ENCODE measurements at places on chromosomes 2 and 18.
A peak's percentile ranks its signal among the peaks of the same experiment; 100 is the strongest.

GRCh38 chr2:127104881-127105655 lies 1.9 kb downstream of the BIN1 start:
- no peak for DNase-seq

GRCh38 chr2:57802243-57802642 lies 244.4 kb upstream of the VRK2 start:
- no peak for DNase-seq

- no peak for DNase-seq
These were observed 26.3 kb upstream of the YWHAQ start for GRCh38 chr2:9657083-9657482.

GRCh38 chr2:120519469-120519868 lies 173.5 kb downstream of the INHBB start:
- DNase-seq = no peak

DNA sequence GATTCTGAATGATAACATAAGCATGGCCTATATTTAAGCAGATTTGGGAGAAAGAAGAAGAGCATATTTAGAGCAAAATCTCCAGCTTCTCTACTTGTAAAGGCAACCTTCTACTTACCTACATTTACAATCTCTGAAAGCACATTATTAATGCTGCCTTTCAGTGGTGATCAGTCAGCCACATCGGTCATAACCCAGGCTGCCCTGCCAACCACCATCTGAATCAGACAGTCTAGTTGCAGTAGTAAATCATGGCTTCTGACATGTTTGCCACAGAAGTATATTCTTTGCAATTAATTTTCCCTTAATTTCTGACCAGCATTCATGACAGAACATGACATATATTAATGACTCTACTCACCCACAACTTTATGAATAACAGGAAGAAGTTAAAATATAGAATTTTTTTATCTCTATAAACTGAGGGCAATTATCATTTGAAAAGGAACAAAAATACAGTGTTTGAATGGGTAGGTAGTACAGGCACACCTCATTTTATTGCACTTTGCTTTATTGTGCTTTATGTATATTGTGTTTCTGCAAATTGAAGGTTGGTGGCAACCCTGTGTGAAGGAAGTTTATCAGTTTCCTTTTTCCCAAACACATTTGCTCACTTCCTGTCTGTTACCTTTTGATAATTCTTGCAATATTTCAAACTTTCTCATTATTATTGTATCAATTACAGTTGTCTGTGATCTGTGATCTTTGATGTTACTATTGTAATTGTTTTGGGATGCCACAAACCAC lies 531.6 kb upstream of the CHAC2 start:
- no peak for DNase-seq

DNA sequence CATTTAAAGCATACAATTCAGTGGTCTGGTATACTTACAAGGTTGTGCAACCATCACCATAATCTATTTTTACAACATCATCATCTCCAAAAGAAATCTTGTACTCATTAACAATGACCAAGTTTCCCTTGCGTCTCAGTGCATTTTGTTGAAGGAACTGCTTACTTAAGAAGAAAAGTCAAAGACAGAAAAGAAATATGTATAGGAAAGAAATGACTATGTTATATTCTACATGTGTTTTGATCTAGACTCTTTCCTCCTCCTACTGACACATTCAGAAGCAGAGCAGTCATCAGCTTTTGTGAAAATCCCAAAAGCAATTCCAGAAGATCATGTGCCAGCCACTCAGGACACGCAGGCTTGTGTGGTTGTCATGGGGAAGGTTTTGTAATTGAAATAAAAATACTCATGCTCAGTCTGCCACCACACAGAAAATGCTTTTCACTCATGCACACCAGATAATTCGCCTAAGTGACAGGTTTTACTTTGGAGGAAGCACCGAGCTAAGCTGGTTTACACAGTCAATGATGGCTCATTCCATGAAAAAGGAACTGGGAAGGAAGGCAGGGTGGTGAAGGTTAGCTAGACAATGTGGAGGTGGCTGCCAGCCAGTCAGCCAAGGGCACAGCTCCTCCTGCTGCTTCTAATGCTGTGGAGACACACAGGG lies 158.5 kb upstream of the REV1 start:
- no peak for DNase-seq

DNA sequence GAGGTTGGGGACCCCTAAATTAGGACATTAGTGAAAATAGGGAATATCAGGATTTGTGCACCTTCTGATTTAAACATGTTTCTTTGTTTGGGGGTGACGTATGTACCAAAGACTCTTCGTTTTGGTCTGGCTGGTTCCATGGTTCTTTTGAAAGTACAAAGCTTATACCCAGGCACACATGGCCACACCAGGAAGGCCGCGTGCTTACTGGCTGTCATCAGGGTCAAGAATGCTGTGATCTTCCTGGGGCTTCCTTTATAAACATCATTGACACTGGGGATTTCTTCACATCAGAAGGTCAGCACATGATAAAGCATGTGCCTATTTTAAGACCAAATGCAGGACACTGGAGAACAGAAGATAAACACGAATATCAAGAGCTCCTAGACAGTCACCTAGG lies 230.6 kb upstream of the ID2 start:
- DNase-seq = no peak

DNA sequence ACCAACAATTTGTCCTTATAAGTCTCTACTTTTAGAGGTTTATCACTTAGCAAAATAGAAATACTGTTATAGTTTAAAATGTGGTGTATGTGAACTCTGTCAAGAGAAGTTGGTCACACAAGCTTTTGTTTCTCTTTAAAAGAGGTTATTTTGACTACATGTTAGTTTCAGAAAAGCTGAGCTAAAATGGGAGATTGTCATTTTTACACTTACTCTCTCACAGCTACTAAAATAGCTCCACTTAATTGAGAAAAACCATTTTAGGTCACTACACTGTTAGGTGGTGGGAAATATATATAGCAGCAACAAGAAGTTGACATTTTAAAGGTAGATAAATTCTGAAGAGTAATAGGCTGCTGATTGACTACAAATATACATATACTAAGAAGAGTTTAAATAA lies 161.5 kb upstream of the KCNJ3 start:
- DNase-seq = no peak

- no peak for DNase-seq
These were observed 212.5 kb downstream of the ZFP36L2 start for GRCh38 chr2:43013821-43014345.

- peak; percentile 67 for DNase-seq
These were observed at the start of gene CASP8 for GRCh38 chr2:201260302-201260800. Gene CASP8 (plus strand): TSS chr2:201260536. CDS start chr2:201266487, 5,951 bp downstream.

DNA sequence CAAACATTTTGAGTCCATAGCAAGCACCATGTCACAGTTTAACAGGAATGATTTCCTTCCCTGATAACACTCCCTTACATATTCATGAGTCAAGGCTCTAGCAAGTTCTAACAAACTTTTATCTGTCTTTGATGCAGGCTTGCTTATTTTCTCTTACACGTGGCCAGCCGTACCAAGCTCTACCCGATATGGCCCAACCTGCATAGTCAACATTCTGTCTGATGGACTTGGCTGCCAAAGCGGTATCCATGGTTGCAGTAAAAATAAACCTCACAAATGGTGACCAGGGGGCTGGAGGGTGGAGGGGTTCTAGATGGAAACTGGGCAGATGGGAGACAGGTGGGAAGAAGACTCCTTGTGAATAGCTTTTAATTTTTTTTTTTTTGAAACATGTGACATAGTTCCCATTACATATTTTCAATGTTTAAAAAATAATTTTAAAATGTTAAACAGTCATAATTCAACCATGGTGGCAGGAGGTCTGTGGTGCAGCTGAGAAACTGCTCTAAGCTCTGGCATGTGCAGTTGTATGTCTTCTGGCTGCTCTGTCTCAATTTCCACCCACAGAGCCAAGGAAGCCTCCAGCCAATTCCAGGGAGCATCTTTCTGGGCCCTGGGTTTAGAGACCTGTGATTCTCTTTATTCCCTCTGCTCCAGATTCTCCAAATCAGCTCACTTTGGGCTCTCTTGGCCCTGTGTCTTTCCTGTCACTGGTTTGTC lies 20.7 kb upstream of the CXCR1 start:
- no peak for DNase-seq

GRCh38 chr2:238158509-238159070 lies at the start of gene ERFE:
Gene ERFE (plus strand): TSS chr2:238158970. CDS start chr2:238159008, 38 bp downstream.
- DNase-seq = peak; percentile 60

DNA sequence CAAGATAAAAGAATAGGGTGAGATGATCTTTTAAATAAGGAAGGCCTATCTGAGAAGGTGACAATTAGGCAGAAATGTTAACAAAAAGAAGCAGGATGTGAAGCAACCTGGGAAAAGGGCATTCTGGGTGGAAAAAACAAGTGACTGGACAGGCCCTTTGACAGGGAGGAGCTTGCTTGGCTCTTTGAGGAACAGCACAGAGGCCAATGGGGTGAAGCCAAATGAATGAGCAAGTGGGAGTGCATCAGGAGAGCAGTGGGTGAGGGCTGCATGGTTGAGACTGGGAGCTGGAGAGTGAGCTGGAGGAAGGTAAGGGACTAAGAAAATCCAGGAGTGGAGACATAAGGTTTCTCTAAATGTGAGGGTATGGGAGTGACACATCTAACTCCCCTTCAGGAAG lies 126.9 kb downstream of the TDRD15 start:
- DNase-seq = no peak

DNA sequence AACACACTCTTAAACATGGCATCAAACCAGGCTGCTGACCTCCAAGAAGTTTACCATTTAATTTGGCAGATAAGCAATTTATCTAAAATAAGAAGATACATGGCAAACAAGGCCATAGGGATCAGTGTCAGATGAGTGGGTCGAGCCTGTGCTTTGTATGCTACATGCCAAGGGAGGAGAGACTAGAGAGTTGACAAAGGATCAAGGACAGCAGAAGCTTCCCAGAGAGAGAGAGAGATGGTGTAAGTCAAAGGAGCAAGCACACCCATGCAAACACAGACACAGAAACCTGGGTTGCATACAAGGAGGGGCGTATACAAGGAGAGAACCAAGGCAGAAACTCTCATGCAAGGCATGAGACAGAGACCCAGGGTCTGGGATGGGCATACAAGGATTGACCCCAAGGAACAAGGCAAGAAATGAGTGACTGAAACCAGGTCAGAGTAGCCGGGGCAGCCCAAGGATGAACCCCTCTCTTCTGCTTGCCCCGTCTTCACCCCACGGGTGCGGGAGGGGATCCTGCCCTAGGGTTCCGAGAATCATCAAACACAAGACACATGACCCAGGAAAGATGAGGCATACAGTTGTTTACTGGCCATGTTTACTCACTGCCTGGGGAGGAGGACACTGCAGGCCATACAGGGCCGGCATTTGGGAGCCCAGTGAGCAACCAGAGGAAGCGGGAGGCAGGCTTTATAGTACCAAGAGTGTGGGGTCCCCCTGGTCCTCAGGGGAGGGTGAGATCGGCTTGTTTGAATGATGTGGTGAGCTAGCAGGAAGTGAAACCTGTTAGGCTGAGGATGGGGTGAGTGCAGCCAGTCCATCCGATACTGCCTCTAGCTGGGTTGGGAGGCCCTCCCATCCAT lies 529.2 kb upstream of the ID2 start:
- DNase-seq = no peak

DNA sequence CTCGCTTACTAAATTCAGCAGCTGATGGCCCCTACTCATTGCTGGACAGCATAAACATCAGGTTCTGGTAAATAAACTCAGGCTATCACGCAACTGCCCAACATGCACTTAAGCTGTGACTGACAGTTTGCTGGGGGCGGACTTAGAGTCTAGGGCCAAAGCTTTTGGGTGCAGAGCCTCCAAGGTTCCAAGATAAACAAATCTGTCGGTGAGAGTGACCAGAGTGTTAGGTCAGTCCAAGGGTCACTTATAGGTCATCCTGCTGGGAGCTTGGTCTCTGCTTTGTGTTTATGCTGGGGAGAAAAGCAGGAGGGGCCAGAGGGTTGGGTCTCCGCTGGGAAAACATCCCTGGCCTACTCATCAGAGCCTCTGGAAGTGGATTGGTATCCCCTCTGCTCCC lies 188.6 kb upstream of the GATA6 start:
- no peak for DNase-seq

DNA sequence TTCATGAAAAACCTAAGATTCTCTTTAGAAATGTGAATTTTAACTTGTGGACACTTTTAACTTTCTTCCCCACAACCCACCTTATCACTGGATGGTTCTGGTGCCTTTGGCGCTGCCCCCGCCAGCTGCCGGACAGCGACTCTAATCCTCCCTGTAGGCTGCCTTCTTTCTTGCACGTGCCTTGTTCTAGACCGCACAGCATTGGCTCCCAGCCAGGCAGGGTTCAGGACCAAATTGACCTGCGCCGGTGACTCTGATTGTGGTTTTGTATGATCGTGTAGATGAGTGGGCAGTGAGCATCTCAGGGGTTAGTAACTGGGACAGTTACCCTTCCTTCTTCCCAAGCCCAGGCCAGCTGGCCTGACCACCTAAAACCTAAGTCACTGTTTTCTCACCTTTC lies 106.8 kb downstream of the ASAP2 start:
- no peak for DNase-seq

DNA sequence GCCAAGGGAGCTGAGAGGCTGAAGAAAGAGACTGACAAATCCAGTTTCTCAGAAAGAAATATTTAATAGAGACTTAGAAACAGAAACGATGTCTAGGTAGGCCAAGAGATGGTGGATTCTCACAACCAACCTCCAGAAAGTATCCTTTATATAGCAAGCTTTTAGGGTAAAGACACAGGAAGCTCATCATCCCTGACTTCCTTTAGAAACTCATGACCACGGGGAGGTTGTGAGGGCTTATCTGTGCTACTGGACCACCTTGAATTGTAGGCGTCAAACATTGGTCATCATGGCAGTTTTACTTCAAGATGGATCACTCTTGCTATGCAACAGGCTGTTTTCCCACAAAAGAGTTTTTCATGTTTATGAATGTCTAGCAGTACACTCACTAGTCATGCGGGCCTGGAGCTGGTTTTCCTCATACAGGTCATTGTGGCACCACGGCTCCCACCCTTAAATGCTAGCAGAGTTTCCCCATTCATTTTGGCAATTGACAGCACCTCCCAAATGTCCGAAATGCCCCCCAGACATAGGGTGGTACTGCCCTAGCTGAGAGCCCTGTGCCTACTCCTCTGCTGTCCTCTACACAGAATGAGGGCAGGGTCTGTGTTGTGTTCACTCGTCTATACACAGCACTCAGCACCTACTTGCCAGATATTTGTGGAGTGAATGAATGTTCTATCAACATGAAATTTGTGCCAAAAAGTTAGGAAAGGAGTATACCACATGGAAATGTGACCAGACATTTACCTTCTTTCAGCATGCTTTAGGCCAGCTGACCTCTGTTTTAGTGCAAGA lies 89.0 kb downstream of the TMEM247 start:
- no peak for DNase-seq

GRCh38 chr2:201542291-201542690 lies 90.8 kb downstream of the STRADB start:
- DNase-seq = no peak

Measured in stimulated activated naive CD8-positive, alpha-beta T cell treated with anti-CD3 and anti-CD28 coated beads, Interleukin-15, amount 100 ng/mL, for 72 hours (primary cell).